ENCODE measurements at places on chromosomes 6 and 20.

DNA sequence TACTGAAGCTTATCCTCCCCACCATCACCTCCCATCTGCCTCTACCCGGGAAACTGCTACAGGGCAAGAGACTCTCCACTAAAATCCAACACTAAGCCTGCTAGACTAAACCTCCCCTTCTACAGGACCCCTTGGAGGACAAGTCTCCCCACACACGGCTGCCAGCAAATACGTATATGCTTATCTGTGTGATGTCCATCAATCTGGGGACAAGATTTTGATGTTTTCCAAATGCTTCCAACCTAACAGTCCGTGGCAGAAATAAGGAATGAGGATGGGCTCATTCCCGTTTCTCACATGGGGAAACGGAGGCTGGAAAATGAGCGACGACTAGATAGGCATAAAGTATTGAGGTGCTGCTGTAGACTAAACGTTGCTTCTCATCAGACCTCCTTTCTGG lies 1.8 kb downstream of the KCNK5 start:
- no peak for DNase-seq
- H3K36me3 ChIP-seq, result peaks cover 50% of the 10 kb centered on the region
- H3K27ac ChIP-seq, result peak overlapping the region; percentile 86

DNA sequence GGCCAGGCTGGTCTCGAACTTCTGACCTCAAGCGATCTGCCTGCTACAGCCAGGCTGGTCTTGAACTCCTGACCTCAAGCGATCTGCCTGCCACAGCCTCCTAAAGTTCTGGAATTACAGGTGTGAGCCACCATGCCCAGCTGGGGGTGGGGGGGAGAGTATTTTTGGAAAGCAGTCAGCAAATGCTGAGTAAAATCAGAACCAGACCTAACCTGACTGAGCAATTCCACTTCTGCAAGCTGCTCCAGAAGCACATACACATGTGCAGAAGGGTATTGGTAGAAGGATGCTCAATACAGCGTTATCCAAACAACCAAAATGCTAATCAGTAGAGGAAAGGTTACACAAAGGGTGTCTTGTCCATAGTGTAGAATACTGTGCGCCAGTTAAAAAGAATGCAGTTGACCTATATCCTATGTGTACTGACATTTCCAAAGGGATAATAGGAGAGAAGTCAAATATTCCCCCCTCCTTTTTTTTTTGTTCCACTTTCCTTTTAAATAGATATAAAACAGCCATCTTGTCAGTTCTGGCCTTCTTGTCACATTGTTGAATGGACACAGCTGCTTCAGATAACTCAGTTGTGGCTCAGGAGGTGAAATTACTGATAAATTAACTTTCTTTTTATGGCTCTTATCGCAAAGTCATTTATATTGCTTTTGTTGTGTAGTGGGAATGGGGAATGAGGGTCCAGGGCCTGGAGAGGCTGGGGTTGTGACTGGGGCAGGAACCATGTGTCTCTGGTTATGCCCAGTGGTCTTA lies 74.6 kb downstream of the DTD1 start:
- no peak overlapping the region for H3K4me3 ChIP-seq
- H3K4me1 ChIP-seq, result no peaks in the 10 kb centered on the region
- no peaks in the 10 kb centered on the region for H3K36me3 ChIP-seq
- no peaks in the 10 kb centered on the region for H3K27me3 ChIP-seq
- no peak for DNase-seq

DNA sequence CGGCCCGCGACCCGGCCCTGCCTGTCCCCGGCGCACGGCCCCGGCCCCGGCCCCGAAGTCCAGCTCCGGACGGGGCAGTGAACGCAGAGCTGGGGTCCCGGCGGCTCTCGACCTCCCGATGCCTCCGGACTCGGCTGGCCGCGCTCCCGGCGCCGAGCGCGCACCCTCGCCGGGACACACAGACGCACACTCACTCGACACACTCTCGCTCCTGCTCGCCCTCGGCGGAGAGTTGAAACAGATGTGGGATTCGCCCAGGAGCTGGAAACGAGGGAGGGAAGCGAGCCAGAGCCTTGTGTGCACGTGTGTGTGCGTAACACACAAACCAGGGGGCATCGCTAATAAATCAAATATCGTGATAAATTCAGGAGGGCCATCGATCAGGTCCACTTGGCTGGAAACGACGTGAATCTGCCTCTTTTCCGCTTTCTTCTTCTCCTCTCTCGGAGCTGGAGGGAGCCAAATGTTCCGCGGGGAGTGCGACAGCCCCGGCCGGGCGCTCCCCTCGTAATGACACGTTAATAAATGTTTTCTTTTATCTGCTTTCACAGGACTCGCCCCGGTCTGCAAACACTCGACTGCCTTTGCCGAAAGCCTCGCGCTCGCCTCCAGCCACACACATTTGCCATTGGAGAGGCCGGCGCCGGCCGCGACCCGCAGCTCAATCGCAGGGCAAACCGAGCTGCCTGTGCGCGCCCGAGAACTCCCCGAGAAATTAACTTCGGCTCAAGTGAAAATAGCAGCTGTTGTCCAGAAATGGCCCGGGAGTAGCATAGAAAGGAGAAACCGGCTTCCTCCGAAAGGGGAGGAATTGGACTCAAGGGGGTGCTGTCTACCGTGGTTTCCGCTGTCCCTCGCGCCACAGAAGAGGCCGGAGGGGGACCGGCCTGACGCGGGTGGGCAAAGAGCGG lies 828 bp upstream of the SULF2 start:
- peaks cover 9% of the 10 kb centered on the region for H3K4me1 ChIP-seq
- H3K36me3 ChIP-seq, result no peaks in the 10 kb centered on the region
- no peak overlapping the region for H3K27ac ChIP-seq

DNA sequence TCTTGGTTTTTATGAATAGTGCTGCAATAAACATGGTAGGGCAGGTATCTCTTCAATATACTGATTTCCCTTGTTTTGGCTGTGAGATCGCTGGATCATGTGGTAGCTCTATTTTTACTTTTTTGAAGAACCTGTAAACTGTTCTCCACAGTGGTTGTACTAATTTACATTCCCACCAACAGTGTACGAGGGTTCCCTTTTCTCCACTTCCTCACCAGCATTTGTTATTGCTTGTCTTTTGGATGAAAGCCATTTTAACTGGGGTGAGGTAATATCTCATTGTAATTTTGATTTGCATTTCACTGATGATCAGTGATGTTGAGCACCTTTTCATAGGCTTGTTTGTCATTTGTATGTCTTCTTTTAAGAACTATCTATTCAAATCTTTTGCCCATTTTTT lies 8.0 kb upstream of the ARG1 start:
- no peak overlapping the region for H3K27ac ChIP-seq
- H3K27me3 ChIP-seq, result peaks cover 5% of the 10 kb centered on the region
- H3K4me1 ChIP-seq, result peaks cover 4% of the 10 kb centered on the region
- DNase-seq, result no peak

- no peaks in the 10 kb centered on the region for H3K36me3 ChIP-seq
- no peaks in the 10 kb centered on the region for H3K4me1 ChIP-seq
- no peaks in the 10 kb centered on the region for H3K27me3 ChIP-seq
- H3K27ac ChIP-seq, result no peak overlapping the region
- no peak for DNase-seq
- no peak overlapping the region for H3K4me3 ChIP-seq
Measured at GRCh38 chr6:127023001-127023778, 95.3 kb upstream of the RSPO3 start.

- H3K27ac ChIP-seq, result no peak overlapping the region
- peaks cover 3% of the 10 kb centered on the region for H3K27me3 ChIP-seq
- H3K4me1 ChIP-seq, result no peaks in the 10 kb centered on the region
- no peak overlapping the region for H3K4me3 ChIP-seq
- H3K36me3 ChIP-seq, result peaks cover 3% of the 10 kb centered on the region
Measured at GRCh38 chr6:5053038-5053437, 32.1 kb upstream of the PPP1R3G start.

- no peaks in the 10 kb centered on the region for H3K4me1 ChIP-seq
Measured at GRCh38 chr6:161924516-161925116, 650.8 kb upstream of the AGPAT4 start.

- peak overlapping the region; percentile 52 for H3K4me3 ChIP-seq
- peaks cover 46% of the 10 kb centered on the region for H3K4me1 ChIP-seq
- H3K36me3 ChIP-seq, result no peaks in the 10 kb centered on the region
- H3K27me3 ChIP-seq, result no peaks in the 10 kb centered on the region
Measured at GRCh38 chr20:53847139-53847836, 223.1 kb downstream of the BCAS1 start.

DNA sequence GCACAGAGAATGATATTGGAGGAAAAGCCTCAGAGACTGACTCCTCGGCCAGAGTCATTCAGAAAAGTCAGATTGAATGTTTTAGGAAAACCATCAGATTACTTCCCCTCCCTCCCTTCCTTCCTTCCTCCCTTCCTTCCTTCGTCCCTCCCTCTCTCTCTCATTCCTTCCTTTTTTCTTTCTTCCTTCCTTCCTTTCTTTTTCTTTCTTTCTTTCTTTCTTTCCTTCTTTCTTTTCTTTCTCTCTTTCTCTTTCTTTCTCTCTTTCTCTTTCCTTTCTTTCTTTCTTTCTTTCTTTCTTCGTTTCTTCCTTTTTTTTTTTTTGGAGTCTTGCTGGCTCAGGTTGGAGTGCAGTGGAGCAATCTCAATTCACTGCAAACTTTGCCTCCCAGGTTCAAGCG lies 7.4 kb downstream of the OCSTAMP start:
- H3K27me3 ChIP-seq, result peaks cover 14% of the 10 kb centered on the region
- H3K4me3 ChIP-seq, result no peak overlapping the region
- H3K27ac ChIP-seq, result no peak overlapping the region
- DNase-seq, result no peak
- H3K36me3 ChIP-seq, result no peaks in the 10 kb centered on the region
- peaks cover 24% of the 10 kb centered on the region for H3K4me1 ChIP-seq

DNA sequence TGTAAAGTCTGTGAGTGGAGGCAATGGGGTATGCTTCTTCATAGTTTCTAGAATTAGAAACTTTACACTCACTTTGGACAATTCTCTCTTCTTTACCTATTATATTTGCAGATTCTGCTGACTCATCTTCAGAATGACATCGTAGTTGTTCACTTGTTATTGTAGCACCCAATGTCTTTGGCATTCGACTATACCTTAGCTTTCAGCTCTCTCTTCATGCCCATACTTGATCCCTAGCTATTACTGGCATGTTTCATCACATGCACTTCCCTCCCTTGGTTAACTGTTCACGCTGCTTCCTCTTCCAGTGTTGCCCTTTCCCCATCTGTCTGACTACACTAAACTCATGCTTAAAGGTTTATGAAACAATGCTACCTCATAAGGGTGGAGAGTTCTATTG lies 298.1 kb upstream of the TCF21 start:
- H3K4me1 ChIP-seq, result no peaks in the 10 kb centered on the region
- no peak for DNase-seq
- H3K27ac ChIP-seq, result no peak overlapping the region
- H3K4me3 ChIP-seq, result no peak overlapping the region
- peaks cover 2% of the 10 kb centered on the region for H3K27me3 ChIP-seq

DNA sequence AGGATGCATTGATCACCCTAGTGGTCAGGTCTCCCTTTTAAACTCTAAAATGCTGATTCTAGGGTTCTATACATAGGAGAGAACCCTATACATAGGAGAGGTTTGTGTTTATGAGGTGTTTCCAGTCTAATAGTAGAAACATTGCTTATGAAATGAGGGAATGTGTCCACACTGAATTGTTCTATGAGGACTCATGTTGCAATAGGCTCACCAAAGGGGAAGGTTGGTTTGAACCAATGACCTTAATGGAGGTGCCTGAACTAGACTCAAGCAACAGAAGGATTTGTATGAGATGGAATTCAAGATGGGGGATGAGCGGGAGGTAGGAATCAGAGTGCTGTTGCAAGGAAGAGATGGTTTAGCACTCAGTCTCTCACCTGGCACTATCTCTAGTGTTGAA lies 33.5 kb upstream of the UBR2 start:
- no peak overlapping the region for H3K27ac ChIP-seq
- H3K27me3 ChIP-seq, result peaks cover 1% of the 10 kb centered on the region
- H3K36me3 ChIP-seq, result no peaks in the 10 kb centered on the region
- H3K4me3 ChIP-seq, result no peak overlapping the region
- no peaks in the 10 kb centered on the region for H3K4me1 ChIP-seq
- no peak for DNase-seq

DNA sequence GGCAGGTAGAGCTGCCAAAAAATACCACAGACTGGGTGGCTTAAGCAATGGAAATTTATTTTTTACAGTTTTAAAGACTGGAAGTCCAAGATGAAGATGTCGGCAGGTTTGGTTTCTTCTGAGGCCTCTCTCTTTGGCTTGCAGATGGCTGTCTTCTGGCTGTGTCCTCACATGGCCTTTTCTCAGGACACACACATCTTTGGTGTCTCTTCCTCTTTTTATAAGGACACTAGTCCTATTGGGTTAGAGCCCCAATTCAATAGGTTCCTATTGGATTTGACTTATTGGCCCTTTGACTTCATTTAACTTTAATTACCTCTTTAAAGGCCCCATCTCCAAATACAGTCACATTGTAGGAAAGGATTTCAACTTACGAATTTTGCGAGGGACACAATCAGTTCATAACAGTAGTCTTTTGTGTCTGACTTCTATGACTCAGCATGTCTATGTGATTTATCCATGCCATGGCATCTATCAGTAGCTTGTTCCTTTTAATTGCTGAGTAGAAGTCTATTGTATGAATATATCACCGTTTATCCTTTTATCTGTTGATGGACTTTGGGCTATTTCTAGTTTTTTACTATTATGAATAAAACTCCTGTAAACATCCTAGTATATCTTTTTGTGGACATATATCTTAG lies 11.0 kb upstream of the TCP11 start:
- no peak for DNase-seq
- H3K4me1 ChIP-seq, result peaks cover 36% of the 10 kb centered on the region
- H3K4me3 ChIP-seq, result no peak overlapping the region

- DNase-seq, result peak; percentile 26
- no peaks in the 10 kb centered on the region for H3K36me3 ChIP-seq
- H3K4me3 ChIP-seq, result no peak overlapping the region
- no peaks in the 10 kb centered on the region for H3K27me3 ChIP-seq
- no peak overlapping the region for H3K27ac ChIP-seq
Measured at GRCh38 chr20:16147216-16147615, 426.0 kb downstream of the KIF16B start.

DNA sequence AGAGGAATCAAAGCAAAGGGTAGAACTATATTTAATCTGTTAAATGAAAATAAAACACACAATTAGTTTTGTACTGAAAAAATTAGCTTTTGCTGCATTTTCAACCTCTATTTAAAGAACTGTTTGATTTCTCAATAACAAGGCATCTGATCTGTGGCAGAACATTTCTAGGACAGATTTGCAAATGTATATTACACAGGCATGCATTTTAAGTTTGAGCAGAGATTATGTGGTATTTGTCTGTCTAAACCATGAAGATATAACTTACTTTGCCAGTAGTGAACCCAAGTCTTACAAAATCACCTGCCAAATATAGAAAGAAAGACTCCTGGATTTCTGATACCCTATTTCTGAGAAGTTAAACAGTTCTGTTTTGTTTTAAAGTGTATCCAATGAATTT lies 71.9 kb downstream of the TFAP2B start:
- no peaks in the 10 kb centered on the region for H3K4me1 ChIP-seq
- H3K36me3 ChIP-seq, result no peaks in the 10 kb centered on the region
- no peak overlapping the region for H3K27ac ChIP-seq
- DNase-seq, result no peak

- H3K36me3 ChIP-seq, result no peaks in the 10 kb centered on the region
- no peak for DNase-seq
- no peak overlapping the region for H3K4me3 ChIP-seq
Measured at GRCh38 chr6:46097366-46097765, 32.4 kb upstream of the ENPP4 start.

Data from activated CD4-positive, alpha-beta T cell treated with anti-CD3 and anti-CD28 coated beads, Interleukin-2, amount 10 ng/mL, durations not matched to agents 24 days and 14 days (primary cell).